CD4-positive, alpha-beta T cell treated with Interleukin-1 beta for 1 hour (primary cell): ENCODE measurements at places on chromosomes 7 and 10.

GRCh38 chr10:101939008-101939648, 95.5 kb upstream of the KCNIP2 start:
- DNase-seq: no peak

DNA sequence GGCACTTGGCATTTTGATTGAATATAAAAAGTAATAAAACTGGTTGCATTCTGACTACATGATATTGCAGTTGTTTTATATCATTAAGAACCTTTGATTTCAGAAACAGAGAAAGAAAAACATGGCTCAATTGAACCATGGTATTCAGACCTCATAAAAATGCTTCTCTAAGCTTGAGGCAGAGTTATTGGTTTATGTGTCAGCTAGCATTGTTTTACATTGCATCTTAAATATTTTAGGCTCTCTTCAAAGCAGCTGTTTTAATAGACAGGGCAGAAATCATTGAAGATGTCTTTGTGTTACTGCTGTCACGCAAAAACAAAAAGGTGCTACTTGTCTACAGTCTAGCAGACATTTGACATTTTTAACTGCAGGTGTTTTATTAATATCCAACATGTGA, 299.2 kb downstream of the EXOC4 start:
- no peak for DNase-seq

DNA sequence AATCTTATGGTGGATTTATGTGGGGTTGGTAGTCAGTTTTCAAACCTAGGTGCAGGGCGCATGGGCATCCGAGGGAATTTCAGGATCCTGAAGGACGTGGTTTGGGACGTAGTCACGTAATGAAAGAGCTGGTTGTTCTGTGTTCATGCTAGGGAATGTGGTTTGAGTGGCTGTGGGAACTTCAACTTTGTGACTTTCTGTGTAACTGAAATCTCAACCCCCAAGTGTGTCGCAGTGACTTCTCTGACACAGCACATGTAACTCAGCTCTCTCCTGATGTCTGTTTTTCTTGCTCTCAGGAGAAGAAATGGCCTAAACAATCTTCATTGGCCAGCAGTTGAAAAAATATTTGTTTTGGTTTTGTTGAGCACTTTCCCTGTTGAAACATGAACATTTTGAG, 199.0 kb downstream of the PTEN start:
- no peak for DNase-seq

GRCh38 chr7:36931892-36932291, 207.6 kb upstream of the AOAH start:
- no peak for DNase-seq
